Coronary artery (tissue), 2 donors: ENCODE measurements at places on chromosomes 13 and 19.

- no peak for DNase-seq
These were observed 113.7 kb downstream of the OLFM4 start for GRCh38 chr13:53142306-53142705.

- DNase-seq, result no peak
These were observed 16.7 kb downstream of the MYBPC2 start for GRCh38 chr19:50449236-50449899.

DNA sequence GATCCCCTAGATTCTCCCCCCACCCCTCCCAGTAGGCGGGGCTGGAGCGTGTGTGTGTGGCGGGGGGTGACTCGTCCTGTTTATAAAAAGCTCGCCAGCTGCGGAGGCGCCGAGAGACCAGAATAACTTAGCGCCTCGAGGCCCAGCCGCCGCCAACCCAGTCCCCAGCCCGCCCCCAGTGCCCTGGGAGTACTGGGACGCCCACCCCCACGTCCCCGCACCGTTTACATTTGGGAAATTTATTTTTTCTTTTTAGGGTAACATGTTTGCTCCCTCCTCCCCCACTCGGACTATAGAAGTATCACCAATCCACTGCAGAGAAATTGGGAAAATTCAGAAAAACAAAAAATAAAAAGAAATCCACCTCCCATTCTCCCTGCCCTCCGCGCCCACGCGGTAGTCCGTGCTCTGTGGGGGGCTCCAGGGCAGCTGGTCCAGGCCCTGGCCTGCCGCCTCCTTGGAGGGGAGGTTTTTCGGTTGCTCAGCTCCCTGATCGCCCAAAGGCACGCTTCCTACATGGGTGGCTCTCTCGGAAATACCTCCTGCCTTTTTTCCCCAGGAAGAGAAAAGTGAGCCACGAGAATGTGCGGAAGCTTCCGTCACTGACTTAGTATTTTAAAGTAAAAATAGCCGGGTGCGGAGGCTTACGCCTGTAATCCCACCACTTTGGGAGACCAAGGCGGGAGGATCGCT, 1.5 kb upstream of the RAB3A start:
- DNase-seq, result peak; percentile 91

DNA sequence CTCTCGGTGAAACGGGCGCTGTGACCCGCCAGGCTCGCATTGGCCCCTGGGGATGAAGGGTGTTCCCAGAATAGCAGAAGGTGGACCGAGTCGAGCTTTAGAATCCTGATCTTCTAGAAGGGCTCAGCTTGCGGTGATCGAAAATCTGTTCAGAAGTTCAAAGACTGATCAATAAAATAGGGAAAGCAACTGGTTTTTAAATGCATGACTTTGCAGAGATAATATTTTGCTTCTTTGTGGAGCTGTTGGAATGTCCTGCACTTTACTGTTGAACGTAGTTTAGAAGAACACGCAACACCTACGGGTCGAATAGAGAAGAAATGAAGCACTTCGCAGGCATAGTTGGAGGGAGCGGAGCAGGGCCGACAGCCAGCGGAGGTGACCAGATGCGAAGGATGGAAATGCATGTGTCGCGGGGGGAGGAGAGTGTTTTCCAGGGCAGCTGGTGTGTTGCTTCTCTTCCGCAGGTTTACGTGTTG, 766 bp downstream of the CEBPG start:
- no peak for DNase-seq

DNA sequence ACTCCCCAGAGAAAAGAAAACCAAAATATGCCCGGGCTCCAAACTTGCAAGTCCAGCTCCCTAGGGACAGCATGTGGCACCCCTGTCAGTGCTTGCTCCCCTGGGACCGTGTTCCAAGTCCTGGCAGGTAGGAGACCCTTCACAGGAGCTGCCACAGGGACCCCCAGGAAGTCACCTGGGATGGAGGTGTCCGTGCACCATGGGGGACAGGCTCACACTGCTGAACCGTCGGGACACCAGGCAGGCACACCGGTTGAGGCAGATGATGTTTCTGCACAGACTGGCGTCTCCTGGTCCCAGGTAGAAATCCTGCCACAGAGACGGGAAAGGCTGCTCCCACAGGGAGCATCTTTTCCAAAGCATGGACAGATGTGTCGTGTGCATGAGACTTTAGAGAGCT, 11.7 kb upstream of the PROZ start:
- peak; percentile 49 for DNase-seq
